ENCODE measurements at places on chromosomes 13 and 19.

- DNase-seq: no peak
Observed at GRCh38 chr19:45599286-45599685, 2.7 kb downstream of the GPR4 start.

DNA sequence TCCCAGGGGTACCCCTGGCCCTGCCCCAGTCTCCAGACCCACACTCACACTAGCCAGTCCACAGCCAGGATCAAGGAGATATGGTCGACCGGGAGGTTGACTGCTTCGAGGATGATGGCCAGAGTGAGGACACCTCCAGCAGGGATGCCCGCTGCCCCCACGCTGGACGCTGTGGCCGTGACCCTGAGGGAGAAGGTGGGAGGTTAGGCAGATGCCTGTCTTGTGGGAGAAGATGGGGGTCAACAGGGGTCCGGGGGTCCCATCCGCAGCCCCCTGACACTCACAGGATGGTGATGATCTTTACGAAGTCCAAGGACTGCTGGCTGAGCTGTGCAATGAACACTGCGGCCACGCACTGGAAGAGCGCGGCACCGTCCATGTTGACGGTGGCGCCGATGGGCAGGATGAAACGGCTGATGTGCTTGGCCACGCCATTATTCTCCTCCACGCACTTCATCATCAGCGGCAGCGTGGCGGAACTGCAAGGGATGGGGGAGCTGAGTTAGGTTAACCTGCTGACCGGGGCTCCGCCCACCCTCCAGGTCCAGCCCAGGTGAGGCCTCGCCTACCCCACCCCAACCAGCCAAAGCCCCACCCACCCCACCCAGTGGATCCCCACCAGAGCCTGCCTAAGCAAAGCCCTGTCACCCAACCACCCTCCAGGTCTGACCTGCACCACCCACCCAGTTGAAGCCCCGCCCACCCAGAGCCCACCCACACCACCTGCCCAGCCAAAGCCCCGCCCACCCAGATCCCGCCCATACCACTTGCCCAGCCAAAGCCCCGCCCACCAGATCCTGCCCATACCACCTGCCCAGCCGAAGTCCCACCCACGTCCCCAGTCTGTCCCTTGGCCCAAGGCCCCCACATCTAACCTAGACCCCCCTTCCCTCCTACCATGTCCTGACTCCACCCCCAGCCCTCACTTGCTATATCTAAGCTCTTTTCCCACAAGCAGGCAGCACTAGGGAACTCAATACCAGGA, 11.2 kb downstream of the SLC1A5 start:
- peak; percentile 54 for DNase-seq

DNA sequence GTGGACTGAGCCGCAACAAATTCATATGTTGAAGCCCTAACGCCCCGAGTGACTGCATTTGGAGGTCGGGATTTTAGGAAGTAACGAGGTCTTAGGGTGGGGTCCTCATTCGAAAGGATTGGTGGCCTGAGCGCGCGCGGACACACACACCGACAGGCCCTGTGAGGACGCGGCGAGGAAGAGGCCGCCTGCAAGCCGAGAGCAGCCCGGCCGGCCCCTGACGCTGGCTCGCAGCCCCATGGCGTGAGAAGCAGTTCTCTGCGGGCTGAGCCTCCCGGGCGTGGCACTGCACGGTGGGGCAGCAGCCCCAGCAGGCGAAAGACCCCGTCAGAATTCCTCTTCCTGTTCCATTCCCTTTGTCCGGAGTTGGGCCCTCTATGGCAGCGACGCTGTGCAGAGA, 131.2 kb downstream of the CRYL1 start:
- no peak for DNase-seq

DNA sequence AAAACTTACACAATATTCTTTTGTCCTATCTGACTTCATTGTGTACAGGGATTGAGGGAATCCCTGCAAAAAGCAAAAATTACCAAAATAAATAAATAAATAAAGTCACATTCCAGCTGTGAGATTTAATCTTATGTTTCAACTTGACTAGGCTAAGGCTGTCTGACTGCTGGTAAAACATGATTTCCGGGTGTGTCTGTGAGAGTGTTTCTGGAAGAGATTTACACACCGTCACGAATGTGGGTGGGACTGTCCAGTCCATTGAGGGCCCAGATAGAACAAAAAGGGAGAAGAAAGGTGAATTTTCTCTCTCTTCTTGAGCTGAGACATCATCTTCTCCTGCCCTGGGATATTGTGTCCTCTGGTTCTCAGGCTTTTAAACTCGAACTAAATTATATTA, 166.1 kb downstream of the LIG4 start:
- no peak for DNase-seq

GRCh38 chr19:37953171-37953917, 46.3 kb downstream of the SIPA1L3 start:
- no peak for DNase-seq

DNA sequence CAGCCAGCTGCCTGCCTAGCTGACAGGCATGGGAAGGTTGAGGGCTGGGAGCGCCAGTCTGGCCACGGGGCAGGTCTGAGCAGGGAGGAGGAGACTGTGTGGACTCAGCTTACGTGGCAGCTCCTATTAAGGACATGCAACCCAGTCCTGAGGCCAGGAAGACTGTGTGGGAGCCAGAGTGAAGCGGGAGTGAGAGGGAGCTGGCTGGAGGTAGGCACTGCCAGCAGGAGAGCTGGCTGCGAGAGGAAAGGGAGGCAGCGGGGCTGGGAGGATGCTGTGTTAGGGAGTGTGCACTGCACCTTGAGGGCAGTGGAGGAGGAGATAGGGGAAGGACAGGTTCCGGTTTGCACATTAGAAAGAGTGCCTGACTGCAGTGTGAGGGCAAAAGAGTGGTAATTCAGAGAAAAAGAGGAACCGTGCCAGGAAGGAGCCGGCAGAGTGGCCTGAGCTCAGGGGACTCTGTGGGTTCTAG, 99.2 kb downstream of the SLC7A1 start:
- DNase-seq: peak; percentile 59

- no peak for DNase-seq
Observed at GRCh38 chr13:72062566-72062965, 195.6 kb upstream of the DACH1 start.

GRCh38 chr13:100594731-100595130, 6.1 kb upstream of the GGACT start:
- DNase-seq: no peak
